CD4-positive, alpha-beta memory T cell (primary cell): ENCODE measurements at places on chromosomes 6 and 20. TPM values are rescaled to one million over a fixed set of nuclear protein-coding genes. Genes with fewer than 3 reads are reported as not detected.

GRCh38 chr6:138036111-138036510 is 71.1 kb downstream of the PERP start:
- no peaks in the 10 kb centered on the region for H3K36me3 ChIP-seq
- DNase-seq: no peak
- no peak overlapping the region for H3K4me3 ChIP-seq

DNA sequence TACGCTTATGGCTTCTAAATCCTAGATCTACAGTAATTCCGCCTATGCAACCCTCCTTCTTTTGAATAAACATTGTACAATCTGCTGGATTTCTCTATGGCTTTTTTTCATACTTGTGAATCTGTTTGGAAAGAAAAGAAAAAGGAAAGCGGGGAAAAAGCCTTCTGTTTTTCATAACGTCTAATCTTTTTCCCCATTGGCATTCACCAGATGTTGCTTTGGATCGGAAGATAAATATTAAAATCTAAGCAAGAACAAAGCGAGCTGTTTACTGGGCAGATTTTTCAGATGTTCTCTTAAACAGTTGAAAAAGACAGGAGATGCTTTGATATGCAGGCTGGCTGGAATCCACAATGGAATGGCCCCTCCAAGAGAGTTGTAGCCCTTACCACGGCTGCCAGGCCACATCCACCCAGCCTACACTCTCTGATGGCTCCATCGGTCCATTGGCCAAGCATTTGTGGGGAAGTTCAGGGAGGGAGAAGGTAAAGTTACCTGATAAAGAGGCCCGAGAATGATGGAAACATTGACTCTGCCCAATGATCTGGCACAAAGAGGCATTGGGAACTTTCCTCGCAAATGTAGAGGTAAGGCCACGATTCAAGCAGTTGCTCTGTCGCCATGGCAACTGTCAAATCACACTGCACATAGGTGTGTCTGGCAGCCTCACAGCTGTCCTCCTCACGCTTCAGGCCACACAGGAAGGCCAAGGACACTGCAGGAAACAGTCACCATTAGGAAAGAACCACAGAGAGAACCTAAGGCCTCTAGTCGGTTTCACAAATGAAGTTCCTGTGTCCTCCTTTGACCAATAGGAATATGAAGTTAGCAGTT is 70.3 kb downstream of the PKHD1 start:
- H3K27ac ChIP-seq: no peak overlapping the region
- no peak overlapping the region for H3K4me3 ChIP-seq
- H3K4me1 ChIP-seq: no peaks in the 10 kb centered on the region
- H3K27me3 ChIP-seq: no peaks in the 10 kb centered on the region

- peaks cover 29% of the 10 kb centered on the region for H3K27me3 ChIP-seq
- H3K4me1 ChIP-seq: peaks cover 12% of the 10 kb centered on the region
- H3K4me3 ChIP-seq: no peak overlapping the region
- H3K27ac ChIP-seq: no peak overlapping the region
- DNase-seq: no peak
- no peaks in the 10 kb centered on the region for H3K36me3 ChIP-seq
Measured at GRCh38 chr20:31862506-31862905, 7.8 kb downstream of the DUSP15 start.

- H3K27me3 ChIP-seq: no peaks in the 10 kb centered on the region
- DNase-seq: no peak
- no peaks in the 10 kb centered on the region for H3K4me1 ChIP-seq
- no peaks in the 10 kb centered on the region for H3K36me3 ChIP-seq
Measured at GRCh38 chr6:84002226-84002625, 31.3 kb upstream of the MRAP2 start.

DNA sequence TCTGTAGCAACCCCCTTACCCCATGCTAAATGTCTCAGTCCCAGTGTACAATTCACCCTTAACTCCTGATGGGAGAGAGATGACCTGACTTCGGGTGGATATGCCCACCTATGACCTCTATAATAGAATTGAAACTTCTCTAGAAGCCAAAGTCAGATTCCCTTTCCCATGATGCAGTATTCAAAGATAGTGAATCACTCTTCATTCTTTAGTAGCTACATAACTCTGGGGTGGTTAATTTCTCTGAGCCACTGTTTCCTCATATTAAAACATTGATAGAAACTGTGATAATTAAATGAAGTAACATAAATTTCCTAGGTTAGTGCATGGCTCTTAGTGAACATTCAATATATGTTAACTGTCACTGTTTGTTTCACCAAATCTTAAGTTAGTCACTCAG is 500.4 kb downstream of the COL12A1 start:
- DNase-seq: no peak
- H3K27ac ChIP-seq: no peak overlapping the region
- H3K4me3 ChIP-seq: no peak overlapping the region
- no peaks in the 10 kb centered on the region for H3K27me3 ChIP-seq
- H3K36me3 ChIP-seq: no peaks in the 10 kb centered on the region

Gene ADTRP
- total RNA-seq: 8.0 TPM

Gene HLA-DQA2
- not detected for total RNA-seq

Gene MED20
- total RNA-seq: 10.0 TPM

Gene MBOAT1
- total RNA-seq: 21.3 TPM
